ENCODE measurements at places on chromosomes 3 and 15. TPM values are rescaled to one million over a fixed set of nuclear protein-coding genes. Genes with fewer than 3 reads are reported as not detected.

Gene TBCCD1
- 11.7 TPM for total RNA-seq

Gene CEP152
- total RNA-seq: 1.7 TPM

Gene NKIRAS1
- 19.1 TPM for total RNA-seq

Gene SLC35G2
- total RNA-seq: 4.7 TPM

Gene PRKCI
- 55.5 TPM for total RNA-seq

Gene SMAD6
- total RNA-seq: 5.3 TPM

Gene THOC7
- total RNA-seq: 54.1 TPM

Gene SPINK8
- total RNA-seq: not detected

Gene PRC1
- total RNA-seq: 10.6 TPM

Gene GOLGA8N
- 3.6 TPM for total RNA-seq

Gene TGM4
- 2.1 TPM for total RNA-seq

Gene GOLIM4
- total RNA-seq: 167 TPM

GRCh38 chr3:106014518-106014917 is 145.7 kb upstream of the CBLB start:
- ATAC-seq: no peak

DNA sequence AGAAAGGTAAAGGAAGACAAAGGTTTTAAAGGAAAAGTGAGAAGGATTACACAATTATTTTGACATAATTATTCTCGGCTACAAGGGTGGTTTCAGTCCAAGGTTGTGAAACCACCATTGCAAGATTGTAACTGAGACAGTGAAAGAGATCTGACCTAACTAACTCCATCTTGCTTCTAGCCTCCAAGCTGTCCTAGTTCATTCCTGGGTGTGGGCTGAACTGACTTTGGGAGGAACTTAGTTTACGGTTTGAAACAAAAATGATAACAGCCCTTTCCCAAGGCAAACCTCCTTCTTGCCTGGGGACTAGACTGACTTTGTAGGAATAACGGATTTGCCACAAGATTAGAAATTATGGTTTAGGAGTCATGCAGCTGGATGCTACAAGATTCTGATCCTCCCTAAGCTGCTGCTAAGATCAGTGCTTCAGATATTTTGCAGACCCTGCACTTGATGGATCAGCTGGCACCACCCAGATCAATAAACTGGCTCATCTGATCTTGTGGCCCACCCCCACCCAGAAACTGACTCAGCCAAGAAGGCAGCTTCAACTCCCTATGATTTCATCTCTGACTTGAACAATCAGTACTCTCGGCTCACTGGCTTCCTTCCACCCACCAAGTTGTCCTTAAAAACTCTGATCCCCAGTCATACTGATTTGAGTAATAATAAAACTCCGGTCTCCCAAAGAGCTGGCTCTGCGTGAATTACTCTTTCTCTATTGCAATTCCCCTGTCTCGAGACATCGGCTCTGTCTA is 57.7 kb upstream of the AADACL2 start:
- ATAC-seq: no peak

GRCh38 chr15:78097667-78098066 is 5.3 kb downstream of the SH2D7 start:
- ATAC-seq: no peak

- ATAC-seq: peak; percentile 45
These were observed 276.9 kb upstream of the IL12A start for GRCh38 chr3:159711560-159712333.

DNA sequence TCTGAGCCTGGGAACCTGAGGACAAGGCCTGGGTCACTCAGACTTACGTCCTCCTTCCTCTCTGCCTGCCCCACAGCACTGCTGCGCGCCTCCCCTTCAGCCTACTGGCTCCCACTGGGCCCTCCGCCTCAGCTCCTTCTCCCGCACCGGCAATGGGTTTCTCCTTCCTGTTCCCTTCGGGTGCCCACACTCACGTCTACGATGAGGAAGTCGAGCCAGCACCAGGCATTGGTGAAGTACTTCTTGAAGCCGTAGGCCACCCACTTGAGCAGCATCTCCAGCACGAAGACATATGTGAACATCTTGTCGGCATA is 70.0 kb downstream of the EXOG start:
- no peak for ATAC-seq

GRCh38 chr3:36258421-36258820 is 121.9 kb upstream of the STAC start:
- no peak for ATAC-seq

DNA sequence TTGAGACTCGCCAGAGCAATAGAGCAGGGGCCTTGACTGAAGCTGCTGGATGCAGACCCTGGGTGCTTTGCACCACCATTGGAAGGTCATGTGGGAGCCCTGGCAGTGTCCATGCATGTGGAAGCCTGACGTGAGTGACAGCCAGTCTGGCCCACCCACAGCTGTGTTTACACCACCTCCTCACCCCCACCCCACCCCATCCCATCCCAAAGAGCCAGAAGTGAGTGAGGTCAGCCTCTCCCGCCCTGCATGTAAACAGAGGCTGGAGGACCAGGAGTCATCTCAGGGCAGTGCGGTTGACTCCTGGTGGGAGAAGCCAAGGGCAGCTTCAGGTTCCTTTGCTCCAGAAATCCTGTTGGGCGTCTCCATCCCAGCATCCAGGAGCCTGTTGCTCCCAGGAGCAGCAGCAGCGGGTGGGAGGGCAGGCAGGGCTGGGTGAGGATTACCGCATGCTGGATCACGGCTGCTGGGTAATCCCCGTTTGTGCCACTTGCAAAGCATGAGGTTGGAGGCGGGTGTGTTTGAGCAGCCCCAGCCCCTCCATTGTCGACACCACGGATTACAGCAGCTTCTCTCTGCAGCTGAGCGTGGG is 44.6 kb downstream of the CORO2B start:
- peak; percentile 6 for ATAC-seq

DNA sequence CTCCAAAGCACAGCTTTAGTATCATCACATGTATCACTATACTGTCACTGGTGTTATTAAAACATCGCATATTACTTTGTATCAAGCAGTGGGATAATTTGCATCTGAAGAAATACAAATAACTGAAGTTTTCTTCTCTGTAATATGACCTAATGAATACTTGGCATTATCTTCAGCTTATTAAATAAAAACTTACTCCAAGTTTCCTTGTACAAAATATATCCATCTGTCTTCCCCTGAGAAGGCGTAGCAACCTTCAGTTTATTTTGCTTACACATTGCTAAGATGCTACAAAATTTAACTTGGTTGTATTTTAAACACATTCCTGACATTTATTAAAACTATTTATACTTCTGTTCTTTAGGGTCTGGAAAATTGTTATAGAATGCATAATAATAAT is 13.7 kb downstream of the FGF7 start:
- ATAC-seq: no peak

DNA sequence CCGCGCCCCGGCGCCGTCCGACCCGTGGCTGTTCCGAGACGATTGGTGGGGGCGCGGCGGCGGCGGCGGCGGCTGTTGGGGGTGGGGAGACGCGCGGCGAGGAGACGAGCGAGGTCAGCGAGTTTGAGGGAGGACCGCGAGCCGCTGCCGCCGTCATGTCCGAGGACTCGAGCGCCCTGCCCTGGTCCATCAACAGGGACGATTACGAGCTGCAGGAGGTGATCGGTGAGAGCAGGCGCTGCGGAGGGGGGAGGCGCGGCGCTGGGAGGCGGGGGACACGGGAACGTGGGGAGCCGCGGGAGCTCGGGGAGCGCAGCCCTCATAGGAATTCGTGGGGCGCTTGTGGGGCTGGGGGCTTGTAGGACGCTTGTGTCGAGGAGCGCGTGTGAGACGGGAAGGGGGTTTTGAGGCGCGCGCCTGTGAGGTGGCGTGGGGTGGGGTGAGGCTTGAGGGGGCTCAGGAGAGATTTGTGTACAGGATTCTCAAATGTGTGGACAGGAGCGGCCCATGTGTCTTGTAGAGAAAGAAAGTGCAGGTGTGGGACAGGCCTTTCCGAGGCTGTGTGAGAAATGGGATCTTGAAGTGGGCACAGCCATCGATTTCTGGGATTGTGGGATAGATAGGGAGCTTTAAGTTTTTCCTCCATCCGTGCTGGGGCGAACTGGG is 518 bp downstream of the OXSR1 start:
- ATAC-seq: peak; percentile 31

DNA sequence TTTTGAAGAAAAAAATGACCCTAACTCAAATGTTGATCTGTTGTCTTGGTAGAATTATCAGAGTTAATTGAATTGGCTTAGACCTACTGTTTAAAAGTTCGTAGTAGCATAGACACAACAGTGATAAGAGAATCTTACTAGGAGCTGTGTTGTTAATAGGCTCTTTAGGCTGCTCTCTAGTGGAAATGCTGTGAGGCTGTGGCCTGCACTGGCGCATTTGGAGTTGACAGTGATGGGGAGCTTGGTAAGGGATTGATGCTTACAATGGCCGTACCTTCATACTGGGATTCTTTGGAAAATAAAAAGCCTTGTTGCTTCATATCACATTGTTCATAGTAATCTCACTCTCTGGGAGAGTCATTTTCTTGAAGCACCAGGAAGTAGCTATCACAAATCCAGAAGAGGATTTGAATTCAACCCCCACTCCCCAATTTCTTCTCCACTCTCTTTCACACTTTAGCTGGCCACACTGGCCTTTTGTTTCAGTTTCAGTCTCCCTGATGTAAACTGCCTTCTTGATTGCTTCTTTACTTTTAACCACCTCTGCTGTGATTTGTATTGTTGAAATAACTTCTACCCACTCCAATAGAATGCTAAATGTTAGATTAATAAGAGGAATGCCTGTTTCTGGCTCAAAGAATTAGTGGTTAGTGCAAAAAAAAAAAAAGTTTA is 56.6 kb downstream of the CEP63 start:
- no peak for ATAC-seq

- peak; percentile 29 for ATAC-seq
These were observed 22.5 kb downstream of the CCDC33 start for GRCh38 chr15:74258456-74259291.

- peak; percentile 93 for ATAC-seq
These were observed 87.7 kb downstream of the ATP10A start for GRCh38 chr15:25775317-25775912.

- ATAC-seq: no peak
These were observed 122.6 kb upstream of the DLG1 start for GRCh38 chr3:197421021-197421420.

- ATAC-seq: no peak
These were observed 185.6 kb downstream of the PLCL2 start for GRCh38 chr3:17070161-17070959.

- ATAC-seq: no peak
These were observed 147.3 kb upstream of the CDIN1 start for GRCh38 chr15:36432161-36432560.

DNA sequence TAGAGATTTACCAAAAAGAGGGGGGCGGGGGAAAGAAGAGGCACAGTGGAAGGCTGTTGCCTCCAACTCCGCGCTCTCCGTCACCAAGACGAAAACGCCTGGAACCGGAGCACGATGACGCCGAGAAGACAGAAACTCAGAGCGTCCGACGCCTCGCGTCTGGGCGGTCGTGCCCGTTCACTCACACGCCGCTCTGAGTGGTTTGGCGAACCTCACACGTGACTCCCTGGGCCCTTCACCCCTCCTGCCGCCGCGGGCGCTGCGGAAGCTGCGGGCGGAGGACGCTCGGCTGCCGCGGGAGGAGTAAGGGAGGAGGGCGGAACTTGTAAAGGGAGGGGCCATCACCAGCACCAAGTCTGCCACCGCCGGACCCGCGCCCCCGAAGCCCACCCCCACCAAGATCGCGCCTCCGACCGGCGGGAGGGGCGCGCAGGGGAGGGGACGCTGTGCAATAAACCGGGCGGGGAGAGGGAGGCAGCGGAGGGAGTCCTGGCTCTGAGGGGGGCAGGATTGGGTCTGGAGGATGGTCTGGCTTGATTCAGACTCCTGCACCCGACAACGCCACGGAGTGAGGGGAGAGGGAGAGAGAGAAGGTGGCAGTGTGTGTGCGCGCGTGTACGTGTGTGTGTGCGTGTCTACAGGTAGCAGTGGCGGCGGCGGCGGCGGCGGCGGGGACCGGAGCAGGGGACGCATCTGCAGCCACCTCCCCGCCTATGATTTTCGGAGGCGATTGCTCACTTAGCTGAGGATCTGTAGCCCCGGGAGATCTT is 1.9 kb upstream of the NLGN1 start:
- peak; percentile 74 for ATAC-seq

DNA sequence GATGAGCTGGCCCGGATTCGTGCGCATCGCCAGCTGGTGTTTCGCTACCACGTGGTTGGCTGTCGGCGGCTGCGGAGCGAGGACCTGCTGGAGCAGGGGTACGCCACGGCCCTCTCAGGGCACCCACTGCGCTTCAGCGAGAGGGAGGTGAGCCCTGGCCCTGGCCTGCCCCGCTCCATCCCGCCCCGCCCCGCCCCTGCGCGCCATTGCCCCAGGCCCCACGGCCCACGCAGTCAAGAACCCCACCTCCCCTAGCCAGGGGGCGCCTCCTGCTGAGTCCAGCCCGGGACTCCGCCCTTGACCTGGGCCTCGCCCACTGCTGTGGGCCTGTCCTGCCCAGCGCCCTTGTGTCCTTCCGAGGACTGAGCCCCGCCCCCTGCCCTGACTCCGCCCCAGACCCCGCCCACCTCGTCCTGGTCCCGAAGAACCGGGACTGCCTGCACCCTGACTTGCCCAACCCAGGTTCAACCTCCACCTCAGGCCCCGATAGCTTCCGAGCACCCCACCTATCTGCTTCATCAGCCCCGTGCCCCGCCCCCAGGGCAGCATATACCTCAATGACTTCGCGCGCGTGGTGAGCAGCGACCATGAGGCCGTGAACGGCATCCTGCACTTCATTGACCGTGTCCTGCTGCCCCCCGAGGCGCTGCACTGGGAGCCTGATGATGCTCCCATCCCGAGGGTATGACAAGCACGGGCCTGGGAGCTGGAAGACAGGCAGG is 14.8 kb downstream of the NT5DC2 start:
- peak; percentile 73 for ATAC-seq

DNA sequence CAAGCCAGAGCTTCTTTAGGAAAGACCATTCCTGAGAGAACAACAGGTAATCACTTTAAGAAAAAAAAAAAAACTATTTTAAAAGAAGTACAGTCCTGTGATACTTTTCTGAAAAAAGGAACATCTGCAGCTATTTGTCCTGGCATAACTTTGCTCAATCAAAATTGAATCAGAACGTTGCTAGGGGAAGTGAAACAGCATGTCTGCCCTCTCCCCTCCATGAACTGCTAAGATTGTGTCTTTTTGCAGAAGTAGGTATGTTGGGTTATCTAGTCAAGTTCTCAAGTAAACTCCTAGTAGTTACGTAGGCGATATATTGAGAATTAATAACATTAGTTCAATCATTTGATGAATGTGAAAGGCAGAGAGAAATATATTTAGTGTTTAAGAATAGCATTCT is 1013.3 kb downstream of the TUSC7 start:
- ATAC-seq: no peak

DNA sequence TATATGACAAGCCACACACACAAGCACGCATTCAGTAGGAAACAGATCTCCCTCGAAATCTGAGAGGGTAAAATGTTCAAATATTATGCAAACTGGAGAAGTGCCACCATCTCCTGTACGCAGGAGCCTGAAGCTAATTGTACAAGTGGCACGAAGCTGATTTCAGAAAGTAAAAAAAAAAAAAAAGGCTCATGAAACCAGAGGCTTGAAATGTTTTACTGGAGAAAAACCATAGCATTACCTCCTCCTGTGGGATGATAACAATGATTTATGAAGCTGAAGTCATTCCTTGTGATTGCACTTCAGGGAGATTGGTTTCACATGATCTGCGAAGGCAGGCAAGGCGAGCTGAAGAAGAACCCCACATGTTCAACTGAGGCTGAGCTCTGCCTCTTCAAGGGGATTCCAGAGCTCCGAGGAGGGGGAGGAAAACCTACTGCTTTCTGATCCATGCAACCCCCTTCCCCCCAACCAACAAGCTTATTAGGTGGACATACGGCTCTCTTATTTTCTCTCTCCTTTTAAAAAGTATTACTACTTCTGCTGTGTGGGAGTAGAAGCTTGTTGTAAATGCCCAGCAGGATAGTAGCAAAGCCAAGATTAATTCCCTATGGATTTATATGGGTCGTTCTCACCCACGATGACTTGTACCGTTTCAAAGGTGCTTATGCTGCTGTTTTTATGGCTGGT is 101.1 kb downstream of the GREM1 start:
- ATAC-seq: peak; percentile 100
